ENCODE measurements at places on chromosomes 3 and 15. TPM values are rescaled to one million over a fixed set of nuclear protein-coding genes. Genes with fewer than 3 reads are reported as not detected.
A peak's percentile ranks its signal among the peaks of the same experiment; 100 is the strongest.

ACSBG1 gene
- total RNA-seq, result not detected

CCNL1 gene
- 388 TPM for total RNA-seq

DNA sequence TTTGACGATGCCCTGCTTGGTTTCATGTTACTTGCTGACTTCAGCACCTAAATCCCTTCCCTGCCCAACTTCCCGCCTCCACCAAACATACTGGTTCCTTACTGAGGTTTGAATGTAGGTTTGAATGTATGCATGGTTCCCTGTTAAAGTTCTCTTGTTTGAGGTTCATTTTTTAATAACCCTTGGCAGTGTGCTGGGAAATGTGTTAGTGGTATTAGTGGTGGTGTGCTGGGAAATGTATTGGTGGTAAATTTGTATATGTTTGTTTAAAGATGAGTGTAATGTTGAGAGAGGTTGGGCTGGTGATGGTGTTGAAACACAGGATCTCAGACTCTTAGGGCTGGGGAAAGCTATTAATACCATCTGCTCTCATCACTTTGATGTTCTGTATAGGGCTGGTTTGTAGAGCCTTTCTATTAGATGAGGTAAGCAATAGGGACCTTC lies 392.7 kb downstream of the PTPRG start:
- DNase-seq, result no peak

GRCh38 chr15:97966246-97966645 lies 5.7 kb downstream of the ARRDC4 start:
- no peak for DNase-seq

GRCh38 chr3:51280176-51280575 lies 104.9 kb upstream of the MANF start:
- no peak for DNase-seq

GRCh38 chr3:120172070-120172469 lies 77.8 kb upstream of the GSK3B start:
- DNase-seq, result no peak

DNA sequence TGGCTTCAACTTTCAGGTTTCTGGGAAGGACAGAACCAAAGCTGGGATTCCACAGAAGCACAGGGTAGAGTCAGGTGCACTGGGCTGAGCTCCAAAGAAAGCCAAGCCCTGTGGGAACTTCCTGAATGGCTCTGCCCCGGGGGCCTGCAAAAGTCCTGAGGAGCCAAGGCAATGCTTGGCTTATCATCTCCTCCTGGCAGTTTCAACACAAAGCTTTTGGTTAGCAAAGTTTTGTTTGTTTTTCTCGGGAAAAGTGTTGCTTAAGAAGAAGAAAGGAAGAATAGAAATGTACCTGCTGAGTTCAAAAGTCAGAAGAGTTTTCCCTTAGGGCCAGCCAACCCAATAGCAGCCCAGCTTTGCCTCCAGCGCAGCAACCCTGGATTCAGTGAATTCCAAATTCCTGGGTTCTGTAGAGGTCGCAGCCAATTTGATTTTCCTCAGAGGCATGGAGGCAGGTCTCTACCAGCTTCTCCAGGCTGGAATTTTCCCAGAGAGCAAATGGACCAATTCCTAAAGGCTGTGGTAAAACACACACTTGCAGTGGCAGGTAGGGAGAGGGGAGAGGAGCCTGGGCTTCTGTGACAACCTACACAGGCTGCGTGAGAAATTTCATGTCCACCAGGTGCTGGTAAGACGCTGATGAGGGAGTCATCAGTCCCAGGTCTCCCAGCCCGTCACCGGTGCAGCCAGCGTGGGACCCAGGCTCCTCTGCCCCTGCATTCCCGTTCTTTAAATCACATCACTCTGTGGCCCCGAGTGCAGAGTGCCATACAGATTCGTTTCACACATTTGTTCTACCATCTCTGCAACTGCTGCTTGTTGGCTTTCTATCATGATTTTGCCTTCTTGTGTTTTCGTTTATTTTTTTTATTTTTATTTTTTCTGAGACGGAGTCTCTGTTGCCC lies 54.3 kb upstream of the SNRPA1 start:
- DNase-seq, result no peak

GRCh38 chr15:37933666-37934065 lies 774 bp upstream of the TMCO5A start:
- no peak for DNase-seq

- peak; percentile 19 for DNase-seq
Observed at GRCh38 chr3:37243820-37244748, 69.7 kb upstream of the LRRFIP2 start.

DNA sequence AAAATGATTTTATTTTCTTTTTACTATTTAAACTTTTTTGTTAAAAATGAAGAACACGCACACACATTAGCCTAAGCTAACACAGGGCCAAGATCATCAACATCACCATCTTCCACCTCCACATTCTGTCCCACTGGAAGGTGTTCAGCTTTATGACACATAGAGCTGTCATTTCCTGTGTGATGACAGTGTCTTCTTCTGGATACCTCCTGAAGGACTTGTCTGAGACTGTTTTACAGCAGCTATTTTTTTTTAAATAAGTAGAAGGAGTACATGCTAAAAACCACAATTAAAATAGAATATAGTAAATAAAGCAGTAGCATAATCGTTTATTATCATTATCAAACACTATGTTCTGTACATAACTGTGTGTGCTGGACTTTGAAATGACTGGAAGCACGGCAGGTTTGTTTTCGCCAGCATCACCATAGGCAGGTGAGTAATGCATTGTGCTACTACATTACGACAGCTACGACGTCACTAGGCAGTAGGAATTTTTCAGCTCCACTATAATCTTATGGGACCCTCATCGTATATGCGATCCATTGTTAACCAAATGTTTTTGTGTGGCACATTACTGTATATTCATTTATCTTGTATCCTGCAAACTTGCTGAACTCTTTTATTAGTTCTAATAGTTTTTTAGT lies 72.8 kb downstream of the KLF15 start:
- DNase-seq, result no peak

GRCh38 chr3:59436164-59436958 lies 386.5 kb upstream of the CFAP20DC start:
- no peak for DNase-seq

DNA sequence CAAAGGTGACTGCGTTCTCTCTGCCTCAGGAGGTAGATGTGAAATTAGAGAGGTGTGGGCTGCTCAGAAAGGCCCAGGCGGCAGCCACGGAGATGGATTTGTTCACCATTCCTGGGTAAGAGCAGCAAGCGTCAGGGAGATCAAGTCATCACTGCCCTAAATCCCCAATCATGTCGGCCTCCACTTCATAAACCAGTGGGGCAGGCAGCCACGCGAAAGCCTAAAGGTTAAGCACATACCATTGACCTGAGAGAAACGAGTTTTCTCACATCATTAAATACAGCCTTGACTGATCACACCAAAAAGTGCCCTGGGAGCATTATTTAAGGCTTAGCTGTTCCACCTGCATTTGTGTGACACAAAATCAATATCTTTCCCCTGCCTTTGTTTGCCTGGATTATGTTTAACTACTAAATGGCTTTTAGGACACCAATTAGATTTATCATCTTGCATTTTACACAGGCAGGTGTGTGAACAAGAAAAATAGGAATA lies 50.7 kb upstream of the FOXB1 start:
- no peak for DNase-seq

All from naive thymus-derived CD8-positive, alpha-beta T cell (primary cell).